ENCODE measurements at places on chromosomes 4 and X.

- no peak for DNase-seq
Observed at GRCh38 chr4:111854494-111855087, 290.7 kb upstream of the FAM241A start.

DNA sequence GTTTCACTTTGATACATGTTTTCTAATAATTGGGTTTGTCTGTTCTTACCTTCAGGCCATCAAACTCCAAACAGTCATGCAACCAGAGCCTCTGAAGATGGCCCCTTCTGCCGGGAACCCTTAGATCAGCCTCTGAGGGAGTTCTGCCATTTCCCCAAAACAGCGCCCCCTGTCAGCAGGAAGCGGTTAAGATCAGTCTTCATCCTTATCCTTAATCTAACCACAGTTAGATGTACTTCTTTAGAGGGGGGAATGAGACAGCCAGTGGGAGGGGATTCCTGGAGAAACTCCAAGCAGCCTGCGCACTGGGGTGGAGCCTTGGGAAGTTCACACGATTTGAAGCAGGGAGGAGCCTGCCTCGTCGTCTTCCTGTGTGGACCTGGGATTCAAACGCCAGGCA lies 185.4 kb downstream of the INPP4B start:
- DNase-seq, result no peak

GRCh38 chr4:17115583-17115982 lies 217.1 kb upstream of the LDB2 start:
- no peak for DNase-seq

DNA sequence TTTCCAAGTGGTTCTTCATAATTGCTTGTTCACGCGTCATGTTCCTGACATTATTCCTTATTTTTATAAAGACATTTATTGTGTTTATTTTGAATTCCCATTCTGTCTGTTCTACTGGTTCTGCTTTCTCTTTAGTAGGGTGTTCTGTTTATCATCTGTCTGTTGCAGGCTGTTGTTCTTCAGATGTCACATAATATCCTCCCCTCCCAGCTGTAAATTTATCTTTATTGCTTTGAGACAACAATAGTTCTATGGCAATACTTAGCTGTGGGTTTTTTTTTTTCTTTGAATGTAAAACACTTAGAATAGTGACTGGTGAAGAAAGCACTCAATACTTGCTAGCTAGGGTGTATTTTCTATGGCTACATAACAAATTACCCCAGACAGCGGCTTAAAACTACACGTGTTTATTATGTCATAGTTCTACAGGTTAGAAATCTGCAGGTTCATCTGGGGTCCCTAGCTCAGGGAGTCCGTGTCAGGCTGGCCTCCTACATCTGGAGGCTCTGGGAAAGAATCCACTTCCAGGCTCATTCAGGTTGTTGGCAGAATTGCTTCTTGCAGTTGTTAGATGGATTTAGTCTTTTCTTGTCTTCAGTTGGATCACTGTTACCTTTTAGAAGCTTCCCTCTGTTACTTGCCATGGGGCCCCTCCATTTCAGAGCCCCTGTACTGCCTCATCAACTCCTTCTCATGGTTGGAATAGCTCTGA lies 63.4 kb upstream of the ENPEP start:
- no peak for DNase-seq

DNA sequence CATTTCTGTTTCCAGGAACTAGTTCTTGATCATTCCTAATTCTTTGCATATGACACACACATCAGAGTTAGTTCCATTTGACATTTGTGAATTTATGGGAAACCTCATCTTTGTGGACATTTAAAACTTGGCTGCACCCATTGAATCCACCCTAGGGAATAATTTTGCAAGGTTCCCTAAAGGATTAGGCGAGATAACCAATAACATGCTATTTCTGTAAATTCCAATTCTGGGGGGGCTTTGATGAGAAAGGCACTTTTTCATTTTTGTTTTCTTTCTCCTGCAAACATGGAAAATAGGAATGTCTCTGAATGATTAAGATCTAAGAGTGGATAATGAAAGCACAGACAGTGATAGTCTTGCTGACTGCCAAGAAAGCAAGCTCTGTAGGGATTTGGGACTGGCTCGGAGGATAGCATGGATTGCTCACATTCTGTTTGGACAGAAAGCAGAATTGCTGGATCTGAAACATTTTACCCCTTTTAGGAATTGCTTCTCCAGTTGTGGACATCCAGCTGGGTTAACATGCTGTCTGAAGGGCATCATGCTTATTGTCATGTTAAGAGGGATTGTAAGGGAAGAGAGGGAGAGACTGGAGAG lies 145.1 kb downstream of the NHS start:
- DNase-seq, result no peak

DNA sequence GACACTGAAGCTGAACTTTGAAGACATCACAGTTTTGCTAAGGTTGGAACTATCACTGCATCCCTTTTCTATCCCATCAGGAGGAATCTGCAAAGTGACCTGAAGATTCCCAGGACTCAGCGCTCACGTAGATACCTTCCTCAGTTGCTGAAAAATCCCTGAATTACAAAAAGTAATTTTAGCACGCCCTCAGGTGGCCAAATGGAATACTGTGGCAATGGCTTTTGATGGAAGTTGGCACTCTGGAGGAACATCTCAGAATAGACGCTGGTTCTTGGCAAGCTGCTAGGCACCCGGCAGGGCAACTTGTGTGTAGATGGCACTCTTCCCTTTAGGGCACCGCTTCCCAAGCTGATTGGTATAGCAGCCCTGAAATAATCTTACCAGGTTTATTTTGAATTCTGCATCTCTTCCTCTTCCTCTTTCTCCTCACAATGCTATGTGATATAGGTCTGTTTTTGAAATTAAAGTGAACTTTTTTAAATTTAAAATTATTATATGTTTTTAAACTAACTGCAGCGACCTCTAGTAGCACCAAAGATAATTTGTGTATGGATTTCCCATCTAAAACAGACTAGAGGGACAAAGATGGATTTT lies 16.3 kb upstream of the ESX1 start:
- no peak for DNase-seq

DNA sequence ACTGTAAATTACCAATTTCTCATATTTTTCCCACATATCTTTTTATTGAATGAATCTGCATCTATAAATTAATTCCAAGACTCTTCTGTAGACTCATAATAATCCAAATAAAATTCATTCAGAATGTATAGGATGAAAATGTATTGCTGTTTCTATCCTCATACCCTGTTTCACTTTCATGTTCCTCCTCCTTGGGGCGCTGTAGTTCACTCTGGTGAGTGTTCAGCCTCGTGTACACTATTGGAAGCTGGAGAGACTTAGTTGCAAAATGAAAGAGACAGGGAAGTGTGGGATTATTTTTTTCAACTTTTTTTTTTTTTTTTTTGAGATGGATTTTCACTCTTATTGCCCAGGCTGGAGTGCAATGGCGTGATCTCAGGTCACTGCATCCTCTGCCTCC lies 296.1 kb downstream of the TLL1 start:
- no peak for DNase-seq

DNA sequence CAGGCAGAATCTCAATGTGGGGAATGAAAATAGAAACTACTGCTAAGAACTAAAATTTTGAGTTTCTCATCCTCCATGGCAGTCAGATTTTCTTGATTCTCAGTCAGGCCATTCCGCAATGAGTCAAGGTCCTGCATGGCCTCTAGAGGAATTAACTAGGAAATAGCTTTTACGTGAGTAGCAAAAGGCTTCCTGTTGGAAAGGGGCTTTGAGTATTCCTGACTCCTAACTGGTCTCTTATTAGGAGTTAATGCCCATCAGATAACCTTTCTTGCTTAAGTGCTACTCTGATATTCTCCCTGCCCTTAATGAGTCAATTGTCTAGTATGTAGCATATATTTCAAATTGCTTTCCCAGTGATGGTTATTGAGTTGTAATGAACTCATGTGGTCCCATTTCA lies 65.7 kb upstream of the ARHGAP24 start:
- DNase-seq, result no peak

- DNase-seq, result no peak
Observed at GRCh38 chr4:179666226-179666625, 2224.0 kb upstream of the AGA start.

DNA sequence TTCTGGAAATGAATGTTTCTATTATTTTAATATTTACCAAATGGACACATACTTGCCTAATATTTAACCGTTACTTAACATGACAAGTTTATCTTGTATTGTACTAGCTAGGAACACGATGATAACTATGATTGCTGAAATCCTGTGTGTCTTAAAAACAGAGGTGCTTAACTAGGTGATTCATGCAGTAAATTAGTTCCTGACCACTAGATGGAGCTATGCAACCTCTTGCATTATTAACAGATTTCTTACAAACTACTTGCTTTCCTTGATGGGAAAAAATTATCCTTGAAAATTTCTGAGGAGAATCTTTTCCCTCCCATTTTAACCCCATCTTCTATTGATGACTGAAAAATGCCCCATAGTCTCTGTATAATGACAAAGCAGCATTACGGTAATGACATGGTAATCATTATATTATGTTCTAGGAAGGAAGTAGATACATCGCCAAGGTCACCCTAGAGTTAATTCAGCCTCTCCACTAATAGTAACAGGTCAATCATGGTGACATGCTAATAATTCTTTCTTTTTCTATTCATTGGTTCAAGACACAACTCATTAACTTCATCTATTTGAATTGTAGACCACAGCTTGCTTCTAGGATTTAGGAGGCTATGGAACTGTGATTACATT lies 844.2 kb downstream of the RAPGEF2 start:
- DNase-seq, result no peak

DNA sequence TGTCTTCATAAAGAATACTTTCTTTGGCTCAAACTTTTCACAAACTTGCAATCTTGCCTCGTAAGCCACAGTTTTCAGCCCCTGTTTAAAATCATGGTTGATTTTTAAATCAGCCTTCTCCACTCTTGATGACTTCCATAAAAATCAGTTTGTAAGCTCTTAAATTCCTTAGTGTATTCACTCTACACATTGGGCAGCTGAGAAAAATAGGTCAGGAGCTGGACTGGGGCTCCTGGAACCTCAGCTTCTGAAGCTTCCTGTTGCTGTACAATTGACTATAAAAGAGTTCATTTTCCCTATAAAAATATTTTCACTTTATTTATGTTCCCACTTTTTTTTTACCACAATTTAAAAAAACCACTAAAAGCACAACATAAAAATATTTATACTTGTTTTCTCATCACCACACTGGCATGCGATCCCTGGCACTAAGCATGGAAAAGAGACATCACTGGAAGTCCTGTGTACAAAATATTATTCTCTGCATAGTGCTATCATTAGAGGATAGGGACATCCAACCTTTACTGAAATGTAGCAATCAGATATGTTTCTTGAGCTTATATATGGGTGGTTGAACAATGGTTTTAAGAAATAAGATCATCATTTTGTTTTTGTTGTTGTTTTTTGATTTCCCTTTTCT lies 345.7 kb downstream of the FBXO8 start:
- no peak for DNase-seq

GRCh38 chr4:114161809-114162208 lies 182.4 kb upstream of the ARSJ start:
- no peak for DNase-seq

DNA sequence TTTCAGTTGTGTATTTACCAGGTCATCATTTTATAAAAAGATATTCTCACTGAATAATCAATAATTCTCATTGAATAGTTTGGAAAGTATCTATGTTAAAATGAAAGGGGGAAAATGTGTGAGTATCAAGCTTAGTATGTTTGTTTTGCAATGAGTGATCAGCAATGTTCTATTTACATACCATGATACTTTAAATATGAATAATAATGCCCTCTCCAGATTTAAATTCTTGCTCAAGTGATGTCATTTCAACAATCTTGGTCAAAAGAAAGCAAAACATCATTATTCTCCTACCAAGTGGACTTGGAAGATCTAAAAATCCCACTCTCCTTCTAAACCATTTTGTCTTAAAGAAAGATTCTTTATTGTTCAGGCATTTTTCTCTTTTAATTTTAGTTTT lies 42.1 kb upstream of the ANKRD50 start:
- DNase-seq, result no peak

- no peak for DNase-seq
Observed at GRCh38 chr4:55838356-55838755, 15.1 kb upstream of the EXOC1 start.

DNA sequence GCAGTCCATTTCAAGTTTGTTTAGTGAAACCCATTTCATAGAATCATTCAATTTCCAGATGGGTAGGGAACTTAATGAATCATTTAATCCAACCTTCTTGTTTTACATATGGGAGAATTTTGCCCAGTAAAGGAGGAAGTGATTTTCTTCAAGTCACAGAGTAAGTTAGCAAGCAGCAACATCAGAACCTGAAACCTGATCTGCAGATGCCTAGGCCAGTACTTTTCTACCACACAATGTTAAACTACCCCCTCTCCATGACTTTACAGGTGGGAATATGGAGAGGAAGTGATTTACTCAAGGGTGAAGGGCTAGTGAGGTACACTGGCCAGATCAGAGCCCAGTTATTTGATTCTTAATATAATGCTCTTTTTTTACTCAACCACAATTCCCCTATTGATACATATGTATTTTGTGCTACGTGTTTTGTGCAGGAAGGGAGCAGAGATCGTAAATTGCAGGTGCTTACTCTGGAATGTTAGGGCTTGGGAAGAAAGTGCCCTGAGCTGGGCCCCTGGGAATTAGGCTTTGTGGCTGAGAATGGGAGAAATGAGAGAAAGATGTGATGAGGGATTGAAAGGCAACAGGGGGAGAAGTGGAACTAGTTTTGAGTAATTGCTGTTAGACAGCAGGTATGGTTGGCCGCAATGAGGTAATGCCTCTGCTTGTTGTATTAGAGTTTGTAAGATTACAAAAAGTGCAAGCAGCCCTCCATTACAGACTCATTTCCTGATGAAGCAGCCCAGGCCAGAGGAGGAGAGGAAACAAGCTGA lies 6.8 kb downstream of the LHFPL1 start:
- DNase-seq, result no peak

DNA sequence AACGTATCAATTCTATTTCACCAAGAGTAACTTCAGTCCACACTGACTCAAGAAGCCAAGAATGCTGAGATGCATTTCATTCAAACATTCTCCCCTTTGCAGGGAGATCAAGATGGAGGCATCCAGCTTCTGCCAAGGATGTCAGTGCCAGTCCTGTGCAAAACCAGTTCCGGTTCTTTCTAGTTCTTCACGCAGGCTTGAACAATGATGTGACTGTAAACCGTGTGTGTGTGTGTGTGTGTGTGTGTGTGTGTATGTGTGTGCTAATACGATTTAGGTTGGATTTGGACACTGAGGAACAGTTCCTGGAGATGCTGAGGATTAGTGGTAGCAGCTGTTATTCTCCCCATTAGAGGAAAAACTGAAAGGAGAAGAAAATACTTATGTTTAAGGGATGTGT lies at the start of gene REELD1:
REELD1 (plus strand) TSS at position 301 of the 400 bp plus-strand sequence. CDS start 2,415 bp downstream, outside the sequence.
- no peak for DNase-seq

- DNase-seq, result no peak
Observed at GRCh38 chr4:128757712-128758111, 51.8 kb upstream of the JADE1 start.

GRCh38 chrX:114334473-114334982 lies 249.4 kb upstream of the HTR2C start:
- no peak for DNase-seq

DNA sequence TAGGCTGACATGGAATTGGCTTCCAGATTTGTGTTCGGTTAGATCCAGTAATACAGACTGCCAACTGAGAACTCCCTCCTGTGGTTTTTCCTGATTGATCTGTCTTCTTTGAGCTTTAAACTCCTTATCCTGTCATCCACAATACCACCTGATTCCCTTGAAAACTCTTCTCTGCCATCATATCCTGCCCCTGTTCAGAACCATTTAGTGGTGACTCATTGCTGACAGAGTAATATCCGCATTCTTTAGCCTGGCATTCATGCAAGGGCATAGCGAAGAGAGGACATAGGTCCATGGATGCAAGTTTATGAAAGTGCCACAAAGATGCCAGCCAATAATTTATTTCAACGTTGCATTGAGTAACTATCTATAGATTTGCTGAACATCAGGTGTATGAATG lies 76.6 kb downstream of the ITIH6 start:
- no peak for DNase-seq

GRCh38 chr4:72525938-72526337 lies 43.1 kb downstream of the ADAMTS3 start:
- DNase-seq, result no peak

Measured in D721Med (cell line).